ENCODE measurements at places on chromosomes 13 and 19. TPM values are rescaled to one million over a fixed set of nuclear protein-coding genes. Genes with fewer than 3 reads are reported as not detected.

The EMC10 gene
- total RNA-seq = 181 TPM

The NALCN gene
- 0.12 TPM for total RNA-seq

The UBL3 gene
- 33.6 TPM for total RNA-seq

- DNase-seq = no peak
Observed at GRCh38 chr13:41611385-41611784, 154.0 kb downstream of the RGCC start.

The ZNF667 gene
- total RNA-seq = not detected

DNA sequence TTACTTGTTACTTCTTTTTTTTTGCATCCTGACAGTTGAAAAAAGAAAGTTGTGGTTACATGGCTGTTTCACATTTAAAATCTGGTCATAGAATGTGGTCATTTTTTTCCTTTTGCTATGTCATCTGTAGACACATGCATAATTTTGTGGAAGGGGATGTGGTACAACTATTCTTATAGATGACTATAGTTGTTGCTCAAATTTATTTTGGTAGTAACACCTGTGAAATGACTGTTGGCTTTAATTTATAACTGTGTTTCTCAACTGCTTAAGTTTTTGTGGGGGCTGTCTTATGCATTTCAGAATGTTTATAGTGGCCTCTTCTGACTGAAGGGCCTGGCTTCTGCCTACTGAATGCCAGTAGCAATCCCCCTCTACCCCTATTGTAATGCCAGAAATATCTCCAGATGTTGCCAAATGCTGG is 130.5 kb downstream of the PAN3 start:
- DNase-seq = no peak

GRCh38 chr13:29227576-29227975 is 367.9 kb downstream of the SLC7A1 start:
- no peak for DNase-seq

All from progenitor cell of endocrine pancreas (in vitro differentiated cells).